ENCODE measurements at places on chromosomes 6 and 20.

DNA sequence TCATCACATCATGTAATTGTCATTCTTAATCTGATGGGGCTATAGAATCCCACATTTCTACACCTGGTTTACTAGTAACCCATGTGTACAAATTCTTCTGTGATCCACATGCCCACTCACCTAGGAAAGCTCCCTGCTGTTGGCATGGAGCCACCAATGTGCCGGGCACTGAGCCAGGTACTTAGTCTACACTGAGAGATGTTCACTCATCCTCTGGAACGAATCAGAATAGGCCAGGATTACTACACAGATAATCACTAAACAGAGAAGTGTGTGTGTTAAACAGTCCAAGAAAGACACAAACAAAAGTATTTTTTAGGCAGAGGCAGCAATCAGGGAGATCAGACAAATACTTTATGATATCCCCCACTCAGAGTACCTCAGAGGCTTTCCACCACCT, 193.2 kb upstream of the VGLL2 start:
- no peak for DNase-seq

DNA sequence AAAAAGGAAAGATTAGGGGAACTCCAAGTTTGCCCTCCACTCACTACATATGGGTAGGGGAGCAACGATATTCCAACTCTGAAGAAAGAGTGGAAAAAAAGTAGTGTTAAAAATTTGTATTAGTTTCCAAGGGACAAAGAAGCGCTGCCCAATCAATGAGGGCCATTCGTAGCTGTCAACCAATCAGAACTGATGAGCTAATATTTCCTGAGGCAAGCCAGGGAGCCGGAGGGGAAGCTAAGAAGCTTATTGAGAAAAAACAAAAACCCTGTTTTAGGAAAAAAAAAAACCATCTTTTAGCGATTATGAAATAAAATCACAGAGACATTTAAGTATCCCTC, 59.5 kb downstream of the TRIM38 start:
- DNase-seq = no peak

DNA sequence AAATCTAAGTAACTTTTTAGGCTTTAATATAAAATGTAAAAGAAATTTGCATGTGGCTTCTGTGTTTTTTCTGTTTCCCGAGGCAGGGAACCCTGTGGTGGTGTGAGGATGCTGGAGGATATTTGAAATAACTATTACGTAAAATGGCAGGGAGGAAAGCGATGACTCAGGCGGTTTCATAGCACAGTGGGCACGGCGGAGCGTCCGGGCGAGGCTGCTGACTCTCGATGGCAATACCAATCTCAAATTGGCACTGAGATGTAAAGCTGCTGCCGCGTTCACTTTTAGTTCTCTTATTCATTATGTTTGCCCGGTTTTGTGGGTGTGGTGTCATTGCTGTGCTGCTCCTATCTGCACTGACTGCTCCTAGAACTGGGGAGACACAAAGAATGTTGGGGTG, 254.3 kb downstream of the THBS2 start:
- no peak for DNase-seq

DNA sequence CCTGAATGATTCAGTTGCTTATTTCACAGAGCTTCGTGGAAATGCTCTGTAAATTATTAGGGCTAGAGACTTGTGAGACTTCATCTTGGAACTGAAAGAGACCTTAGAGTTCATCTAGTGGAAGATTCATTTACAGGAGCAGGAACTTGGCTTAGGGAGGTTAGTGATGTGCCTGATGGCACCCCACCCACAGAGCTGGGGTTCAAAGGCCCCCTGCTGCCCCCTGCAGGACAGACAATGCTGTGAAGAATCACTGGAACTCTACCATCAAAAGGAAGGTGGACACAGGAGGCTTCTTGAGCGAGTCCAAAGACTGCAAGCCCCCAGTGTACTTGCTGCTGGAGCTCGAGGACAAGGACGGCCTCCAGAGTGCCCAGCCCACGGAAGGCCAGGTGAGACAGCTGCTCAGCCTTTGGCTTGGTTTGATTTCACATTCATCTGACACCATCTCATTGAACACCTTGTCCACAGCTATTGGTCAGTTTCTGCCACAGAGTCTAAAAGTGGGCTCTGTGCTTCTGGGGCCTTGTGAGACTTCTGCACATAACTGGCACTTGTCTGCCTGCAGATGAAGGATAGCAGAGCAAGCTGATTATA, 25.1 kb downstream of the MYBL2 start:
- DNase-seq = no peak

GRCh38 chr20:34875642-34876405, 588 bp upstream of the ACSS2 start:
- DNase-seq = peak; percentile 86

GRCh38 chr6:39319621-39320362, 2.7 kb downstream of the KCNK16 start:
- DNase-seq = no peak

DNA sequence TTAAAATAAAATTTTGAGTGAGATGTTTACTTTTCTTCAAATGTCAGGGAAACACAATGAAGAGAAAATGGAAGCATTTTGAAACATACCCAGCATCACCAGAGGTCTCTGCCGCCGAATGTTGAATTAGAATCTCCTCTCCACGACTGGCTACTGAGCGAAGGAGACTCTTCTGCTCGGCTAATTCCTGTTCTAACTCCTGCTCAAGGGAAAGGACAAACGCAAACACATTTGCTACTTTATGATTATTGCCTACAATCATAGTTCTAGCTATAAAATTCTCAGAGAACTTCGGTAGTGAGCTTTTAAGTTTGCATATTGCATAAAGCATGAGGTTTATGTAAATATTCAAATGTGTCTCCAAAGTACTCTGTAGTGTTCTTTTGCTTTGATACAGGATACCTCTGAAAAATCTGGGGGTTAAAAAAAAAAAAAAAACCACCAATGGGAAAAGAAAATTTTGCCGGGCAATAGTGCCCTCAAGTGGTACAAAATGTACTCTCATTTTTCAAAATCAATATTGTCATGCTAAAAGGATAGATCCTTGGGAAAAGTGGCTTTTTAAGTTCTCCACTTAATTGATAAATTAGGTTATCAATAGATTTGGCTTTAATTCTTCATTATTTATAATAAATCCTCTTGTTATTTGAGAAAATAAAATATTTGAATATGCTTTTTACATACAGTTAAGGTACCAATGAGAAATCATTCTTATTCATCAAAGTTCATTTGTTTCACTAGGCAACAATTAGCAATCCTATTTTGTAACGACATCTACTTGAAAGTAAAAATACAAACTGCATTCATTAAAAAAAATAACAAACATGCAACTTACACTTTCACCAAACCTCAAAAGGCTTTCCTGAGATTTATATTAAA, 369.0 kb downstream of the SYNE1 start:
- no peak for DNase-seq

DNA sequence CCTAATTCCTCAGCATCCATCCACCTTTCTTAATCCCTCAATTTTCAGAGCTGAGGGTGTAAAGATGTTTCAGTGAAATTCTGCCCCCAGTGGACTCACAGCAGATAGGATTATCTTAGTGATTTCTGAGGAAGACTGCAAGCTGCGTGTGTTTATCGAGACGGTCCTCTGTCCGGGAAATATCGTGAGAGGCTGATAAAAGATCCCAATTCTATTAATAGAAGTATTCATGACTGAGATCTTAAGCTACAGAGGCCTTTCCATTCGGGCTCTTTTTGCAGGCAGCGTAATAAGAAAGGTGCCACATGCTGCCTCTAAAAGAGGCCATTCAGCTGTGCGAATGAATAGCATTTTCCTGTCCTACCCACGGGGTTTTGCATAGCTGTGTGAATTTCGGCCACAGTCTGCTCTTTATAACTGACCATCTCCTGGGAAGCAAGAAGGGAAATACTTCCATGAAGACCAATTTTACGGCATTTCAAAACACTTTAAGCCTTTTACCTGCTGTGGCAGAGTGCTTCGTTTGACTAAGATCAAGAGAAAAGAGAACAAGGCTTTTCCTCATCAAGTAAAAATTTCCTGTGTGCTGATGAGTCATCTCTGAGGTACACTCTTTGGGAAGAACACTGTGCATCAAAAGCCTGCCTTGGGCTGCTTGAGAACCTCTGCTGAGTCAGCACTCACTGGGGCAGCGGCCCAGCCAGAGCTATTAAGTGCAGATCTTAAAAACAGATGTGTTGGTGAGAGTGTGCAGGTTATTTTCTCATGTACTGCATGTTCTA, 208.8 kb downstream of the ARHGAP18 start:
- DNase-seq = peak; percentile 88

DNA sequence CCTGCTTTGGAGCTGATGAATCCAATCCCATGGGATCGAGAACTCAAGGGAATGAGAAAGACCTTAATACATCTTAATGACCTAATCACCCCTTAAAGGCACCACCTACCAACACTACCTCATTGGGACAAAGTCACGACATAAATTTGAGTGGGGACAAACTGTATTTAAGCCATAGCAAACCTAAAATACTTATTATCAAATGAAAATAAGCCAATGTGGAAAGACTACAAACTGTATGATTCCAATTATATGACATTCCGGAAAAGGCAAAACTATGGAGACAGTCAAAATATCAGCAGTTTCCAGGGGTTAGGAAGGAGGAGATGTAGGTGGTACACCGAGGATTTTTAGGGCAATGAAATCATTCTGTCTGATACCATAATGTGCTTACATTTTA, 53.3 kb upstream of the NCOA3 start:
- no peak for DNase-seq

- no peak for DNase-seq
Observed at GRCh38 chr6:48610846-48611245, 499.8 kb upstream of the PTCHD4 start.

GRCh38 chr20:51688600-51689244, 79.5 kb downstream of the ATP9A start:
- no peak for DNase-seq
